ENCODE measurements at places on chromosomes 6 and 20. TPM values are rescaled to one million over a fixed set of nuclear protein-coding genes. Genes with fewer than 3 reads are reported as not detected.

DNA sequence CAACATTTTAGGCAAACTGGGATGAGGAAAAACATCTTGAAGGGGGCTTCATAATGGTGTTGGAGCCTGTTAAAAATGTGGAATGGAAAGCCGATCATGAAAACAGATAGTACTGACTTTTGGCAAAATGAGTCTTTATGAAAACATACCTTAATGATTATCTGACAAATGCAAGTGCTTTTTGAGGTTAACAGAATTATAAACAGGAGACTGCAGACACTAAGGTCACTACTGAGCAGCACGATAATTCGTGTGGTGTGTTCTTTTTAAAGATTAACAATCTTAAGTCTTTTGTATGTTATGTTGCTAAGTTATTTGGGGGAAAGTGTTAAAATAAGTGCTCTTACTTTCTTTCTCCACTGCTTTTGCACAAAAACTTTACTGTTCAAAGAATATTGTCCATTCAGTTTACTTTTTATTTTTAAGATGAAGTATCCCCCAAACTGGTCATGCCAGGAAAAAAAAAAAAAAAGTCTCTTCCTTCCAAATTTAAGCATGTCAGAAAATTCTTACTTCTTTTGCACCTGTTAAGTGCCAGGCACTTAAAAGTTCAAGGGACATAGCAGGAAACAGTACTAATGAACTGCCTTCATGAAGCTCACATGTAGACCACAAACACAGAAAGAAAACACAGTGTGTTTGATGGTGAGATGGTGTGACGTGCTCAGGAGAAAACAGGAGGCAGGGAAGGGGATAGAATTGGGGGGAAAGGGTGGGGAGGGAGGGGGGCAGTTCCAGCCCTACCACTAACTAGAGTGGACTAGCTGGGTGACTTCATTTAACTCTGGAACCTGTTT lies 73.2 kb downstream of the CDYL start:
- H3K4me3 ChIP-seq: no peak overlapping the region
- peak overlapping the region; percentile 6 for H3K27ac ChIP-seq
- peaks cover 2% of the 10 kb centered on the region for H3K36me3 ChIP-seq
- peaks cover 19% of the 10 kb centered on the region for H3K4me1 ChIP-seq
- no peaks in the 10 kb centered on the region for H3K27me3 ChIP-seq
- no peak for DNase-seq

DNA sequence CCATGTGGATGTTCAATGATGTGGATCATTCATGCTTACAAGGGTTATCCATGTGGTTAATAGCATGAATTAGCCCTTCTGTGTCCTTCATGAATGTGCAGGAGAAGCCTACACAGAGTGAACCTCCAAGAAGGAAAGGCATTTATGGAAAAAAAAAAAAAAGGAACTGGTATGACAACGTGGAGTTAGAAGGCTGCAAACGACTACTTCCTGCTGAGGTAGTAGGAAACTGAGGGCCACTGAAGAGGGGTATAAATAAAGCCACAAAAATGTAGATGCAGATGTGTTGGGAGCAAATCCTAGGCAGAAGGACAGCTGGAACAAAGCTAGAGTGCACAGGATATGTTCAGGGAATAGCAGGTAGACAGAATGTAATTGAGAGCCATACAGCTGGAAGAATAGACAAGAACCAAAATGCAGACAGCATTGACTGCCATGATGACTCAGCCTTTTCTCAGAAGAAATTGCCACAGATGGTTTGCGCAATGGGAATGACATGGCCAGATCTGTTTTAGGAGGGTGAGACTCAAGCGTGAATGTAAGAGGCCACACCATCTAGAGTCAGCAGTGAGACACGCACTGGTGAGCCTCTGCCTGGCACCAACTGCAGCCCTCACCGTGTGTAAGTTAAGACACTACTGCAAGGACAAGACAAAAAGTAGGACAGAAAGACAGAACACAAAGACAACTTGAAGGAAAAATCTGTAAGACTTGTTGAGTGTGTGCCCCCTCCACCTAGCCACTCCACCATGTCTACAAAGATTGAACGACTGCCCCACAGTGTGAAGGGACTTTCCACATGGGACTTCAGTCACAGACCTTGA lies 79.8 kb downstream of the KIF13A start:
- DNase-seq: no peak
- peak overlapping the region; percentile 34 for H3K27ac ChIP-seq
- H3K4me1 ChIP-seq: peaks cover 15% of the 10 kb centered on the region
- H3K4me3 ChIP-seq: peak overlapping the region; percentile 28

DNA sequence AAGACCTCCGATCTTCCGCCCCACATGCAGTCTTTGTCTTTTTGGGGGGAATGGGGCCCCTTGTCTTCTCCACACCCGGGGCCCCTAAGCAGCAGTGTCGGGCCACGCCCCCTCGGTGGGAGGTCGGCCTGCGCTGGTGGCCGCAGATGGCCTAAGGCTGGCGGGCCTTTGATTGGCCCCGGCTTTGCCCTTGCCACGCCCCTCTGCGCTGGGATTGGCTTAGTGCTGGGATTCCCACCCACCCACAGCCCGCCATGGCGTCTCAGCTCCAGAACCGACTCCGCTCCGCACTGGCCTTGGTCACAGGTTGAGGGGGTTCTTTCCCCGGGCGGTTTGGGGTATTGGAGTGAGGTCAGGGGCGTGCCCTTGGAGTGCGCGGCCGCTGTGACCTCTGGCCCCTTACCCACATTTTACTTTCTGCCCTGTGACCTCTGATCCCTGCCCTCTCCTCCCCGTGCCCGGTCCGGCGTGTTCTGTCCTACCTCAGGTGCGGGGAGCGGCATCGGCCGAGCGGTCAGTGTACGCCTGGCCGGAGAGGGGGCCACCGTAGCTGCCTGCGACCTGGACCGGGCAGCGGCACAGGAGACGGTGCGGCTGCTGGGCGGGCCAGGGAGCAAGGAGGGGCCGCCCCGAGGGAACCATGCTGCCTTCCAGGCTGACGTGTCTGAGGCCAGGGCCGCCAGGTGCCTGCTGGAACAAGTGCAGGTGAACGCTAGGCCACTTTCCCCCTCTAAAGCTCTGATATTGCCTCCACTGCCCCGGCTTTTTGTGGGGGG lies at the start of gene HSD17B8:
TSS of gene HSD17B8 (plus strand) at position 241 of the 776 bp plus-strand sequence. CDS start at position 255, 14 bp downstream.
- peaks cover 24% of the 10 kb centered on the region for H3K27me3 ChIP-seq
- peak within 1 kb of the TSS; percentile 99 for H3K4me3 ChIP-seq
- no peaks in the 10 kb centered on the region for H3K36me3 ChIP-seq
- peak; percentile 99 for DNase-seq

Gene PTK6
- 0.17 TPM for total RNA-seq

Gene BTNL2
- not detected for total RNA-seq

GRCh38 chr20:10673176-10673841 lies 490 bp downstream of the JAG1 start:
- H3K4me3 ChIP-seq: peak overlapping the region; percentile 94
- DNase-seq: peak; percentile 58
- H3K27ac ChIP-seq: peak overlapping the region; percentile 38
- H3K27me3 ChIP-seq: peaks cover 2% of the 10 kb centered on the region

Gene SMPDL3A
- 10.0 TPM for total RNA-seq

Gene PLG
- not detected for total RNA-seq

DNA sequence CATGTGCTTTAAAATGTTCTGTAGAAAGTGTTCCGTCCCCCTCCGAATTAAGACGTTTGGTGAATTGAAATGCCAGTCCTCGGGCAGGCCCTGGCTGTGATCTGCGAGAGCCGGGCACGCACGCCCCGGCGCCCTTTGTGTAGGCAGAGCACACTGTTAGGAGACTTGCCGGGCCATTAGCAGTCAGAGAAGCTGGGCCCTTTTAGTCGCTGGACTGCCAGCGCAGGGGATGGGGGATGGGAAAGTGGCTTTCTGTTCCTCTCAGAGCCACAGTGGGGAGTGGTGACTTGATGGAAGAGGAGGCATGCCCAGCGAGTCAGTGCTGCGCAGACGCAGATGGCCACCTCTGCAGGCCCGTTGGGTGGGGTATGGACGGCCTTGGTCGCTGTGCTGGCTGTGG lies 2.2 kb downstream of the PPP1R3G start:
- no peak overlapping the region for H3K27ac ChIP-seq
- H3K36me3 ChIP-seq: no peaks in the 10 kb centered on the region
- H3K27me3 ChIP-seq: peaks cover 16% of the 10 kb centered on the region
- H3K4me1 ChIP-seq: no peaks in the 10 kb centered on the region
- no peak for DNase-seq

DNA sequence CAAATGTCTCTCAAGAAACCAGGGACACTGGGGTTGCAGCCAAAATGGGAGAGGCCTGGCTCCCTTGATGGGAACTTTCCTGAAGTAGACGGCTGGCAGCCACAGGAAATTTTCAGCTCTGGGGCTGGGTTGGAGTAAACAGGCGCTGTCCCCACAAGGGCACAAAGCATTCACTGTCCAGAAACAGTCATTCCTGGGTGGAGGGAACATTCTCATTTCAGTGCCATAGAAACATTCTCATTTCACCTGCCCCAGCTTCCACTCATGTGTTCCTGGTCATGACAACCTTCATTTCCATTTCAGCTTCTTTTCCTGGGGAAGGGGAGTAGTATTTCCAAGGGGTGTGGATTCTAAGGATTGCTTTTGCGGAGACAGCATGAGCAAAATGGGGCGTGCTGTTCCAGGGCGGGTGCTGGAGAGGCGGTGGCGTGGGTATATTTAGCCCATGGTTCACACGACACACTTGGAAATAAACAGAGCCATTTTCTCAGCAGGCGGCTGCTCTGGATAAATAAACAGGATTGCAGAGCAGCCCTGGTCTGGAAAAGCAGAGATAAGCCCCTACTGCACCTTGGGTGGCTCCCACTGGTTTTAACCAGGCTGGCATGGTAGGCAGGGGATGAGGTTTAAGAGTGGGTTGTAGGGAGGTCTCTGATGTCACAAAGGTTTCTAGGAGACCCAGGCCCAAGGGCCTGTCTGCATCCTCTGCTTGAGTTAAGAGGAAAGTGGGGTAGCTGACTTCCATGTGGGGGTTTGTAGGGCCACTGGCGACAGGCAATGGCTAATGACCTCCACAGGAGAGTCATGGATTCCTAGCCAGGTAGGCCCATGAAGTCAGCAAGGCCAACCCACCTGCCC lies 32.9 kb downstream of the COX4I2 start:
- H3K36me3 ChIP-seq: peaks cover 8% of the 10 kb centered on the region
- H3K27me3 ChIP-seq: peaks cover 22% of the 10 kb centered on the region
- DNase-seq: no peak
- no peak overlapping the region for H3K4me3 ChIP-seq
- no peak overlapping the region for H3K27ac ChIP-seq
